ENCODE measurements at places on chromosomes 13 and 19.
A peak's percentile ranks its signal among the peaks of the same experiment; 100 is the strongest.

- no peak for DNase-seq
These were observed 451.0 kb upstream of the SLC10A2 start for GRCh38 chr13:103517066-103517767.

- DNase-seq, result no peak
These were observed 3.7 kb upstream of the MKNK2 start for GRCh38 chr19:2054763-2055162.

DNA sequence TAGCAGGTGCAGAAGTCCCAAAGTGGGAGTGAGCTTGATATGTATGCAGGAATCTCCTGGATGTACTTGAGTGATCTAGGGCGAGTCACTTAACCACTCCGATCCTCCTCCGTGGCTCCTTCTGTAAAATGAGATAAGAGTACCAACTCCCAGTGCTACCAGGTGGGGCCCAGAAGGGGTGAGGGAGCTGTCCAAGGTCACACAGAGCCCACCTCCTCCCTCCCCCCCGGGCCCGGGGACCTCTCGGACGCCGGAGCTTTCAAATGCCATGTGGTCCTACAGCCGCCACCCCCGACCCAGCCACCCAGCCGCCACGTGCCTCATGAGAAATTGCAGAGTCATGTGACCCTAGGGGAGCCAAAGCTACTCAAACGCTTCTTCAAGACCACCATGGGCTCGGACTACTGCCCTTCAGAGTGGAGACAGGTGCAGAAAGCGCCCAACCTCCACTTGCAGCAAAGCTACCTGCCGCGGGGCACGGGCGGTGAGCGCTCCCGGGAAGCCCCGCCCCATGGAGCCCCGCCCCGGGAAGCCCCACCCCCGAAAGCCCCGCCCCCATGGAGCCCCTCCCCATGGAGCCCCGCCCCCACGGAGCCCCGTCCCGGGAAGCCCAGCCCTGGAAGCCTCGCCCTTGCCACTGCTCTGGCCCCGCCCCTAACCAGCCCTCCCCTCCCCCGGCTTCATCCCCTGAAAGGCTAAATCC is 10.1 kb upstream of the ZNF358 start:
- no peak for DNase-seq

DNA sequence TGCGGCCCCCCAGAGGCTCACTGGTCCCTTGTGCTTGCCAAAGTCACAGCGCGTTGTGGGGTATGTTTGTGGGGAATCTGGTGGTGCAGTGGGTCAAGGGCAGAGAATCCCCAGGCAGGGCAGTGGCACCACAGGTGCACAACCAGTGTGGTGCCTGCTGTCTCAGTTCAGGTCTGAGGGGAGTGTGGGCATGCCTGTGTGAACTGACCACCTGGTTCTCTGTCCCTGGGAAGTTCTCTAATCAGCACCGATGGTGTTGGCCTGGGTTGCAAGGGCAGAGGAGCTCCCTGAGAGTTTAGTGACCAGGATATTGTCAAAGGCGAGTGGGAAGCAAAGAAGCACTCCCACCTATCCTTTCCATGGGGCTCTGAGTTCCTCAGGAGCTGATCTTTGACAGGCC is 37.7 kb downstream of the ACSBG2 start:
- DNase-seq, result no peak

GRCh38 chr13:87123987-87124784 is 547.0 kb upstream of the SLITRK5 start:
- DNase-seq, result no peak

- DNase-seq, result peak; percentile 53
These were observed 8.7 kb upstream of the ATP12A start for GRCh38 chr13:24671386-24672113.

- DNase-seq, result no peak
These were observed 5.9 kb downstream of the SLITRK5 start for GRCh38 chr13:87677043-87677495.

GRCh38 chr19:47253467-47253881 is 2.9 kb upstream of the CCDC9 start:
- no peak for DNase-seq

- no peak for DNase-seq
These were observed 61.4 kb downstream of the NALCN start for GRCh38 chr13:101354895-101355294.

GRCh38 chr19:36110487-36111199 is at the start of gene OVOL3:
Gene OVOL3 (plus strand): TSS chr19:36111143. CDS start chr19:36111203, 60 bp downstream.
- no peak for DNase-seq

DNA sequence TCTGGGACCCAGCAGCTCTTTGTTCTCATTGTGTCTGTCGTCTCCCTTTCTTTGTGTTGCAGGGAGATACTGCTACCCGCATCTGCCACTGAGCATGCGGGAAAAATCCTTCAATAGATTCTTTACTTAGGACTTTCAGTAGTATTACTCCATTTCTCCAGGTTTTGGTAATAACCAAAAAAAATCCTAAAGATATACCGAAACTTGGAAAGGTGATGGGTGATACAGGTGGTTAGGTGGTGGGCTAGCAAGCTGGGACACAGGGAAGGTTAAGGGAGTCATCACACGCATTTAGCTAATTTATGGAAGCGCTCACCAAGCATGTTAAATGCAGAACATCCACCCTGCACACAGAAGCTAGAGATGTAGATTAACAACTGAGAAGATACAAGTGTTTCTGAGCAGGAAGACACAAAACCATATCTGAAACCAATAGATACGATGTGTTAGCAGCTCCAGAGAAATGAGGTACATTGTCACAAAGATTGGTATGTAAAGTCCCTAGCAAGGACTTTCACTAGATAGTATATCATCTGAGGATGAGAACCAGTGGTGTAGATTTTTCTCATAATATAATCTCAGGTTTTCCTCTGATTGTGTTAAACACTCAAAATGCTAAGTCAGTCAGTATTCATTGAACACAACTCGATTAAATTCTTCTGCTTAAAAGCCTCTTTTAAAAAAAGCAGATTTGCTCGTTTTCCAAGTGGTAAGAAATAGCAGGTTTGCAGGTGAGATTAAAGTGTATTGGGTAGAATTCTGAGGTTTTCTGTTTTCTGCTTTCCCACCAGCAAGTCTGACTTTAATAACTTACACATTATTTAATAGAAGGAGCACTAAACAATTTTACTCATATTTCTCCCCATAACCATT is 1.2 kb upstream of the SLAIN1 start:
- DNase-seq, result no peak

DNA sequence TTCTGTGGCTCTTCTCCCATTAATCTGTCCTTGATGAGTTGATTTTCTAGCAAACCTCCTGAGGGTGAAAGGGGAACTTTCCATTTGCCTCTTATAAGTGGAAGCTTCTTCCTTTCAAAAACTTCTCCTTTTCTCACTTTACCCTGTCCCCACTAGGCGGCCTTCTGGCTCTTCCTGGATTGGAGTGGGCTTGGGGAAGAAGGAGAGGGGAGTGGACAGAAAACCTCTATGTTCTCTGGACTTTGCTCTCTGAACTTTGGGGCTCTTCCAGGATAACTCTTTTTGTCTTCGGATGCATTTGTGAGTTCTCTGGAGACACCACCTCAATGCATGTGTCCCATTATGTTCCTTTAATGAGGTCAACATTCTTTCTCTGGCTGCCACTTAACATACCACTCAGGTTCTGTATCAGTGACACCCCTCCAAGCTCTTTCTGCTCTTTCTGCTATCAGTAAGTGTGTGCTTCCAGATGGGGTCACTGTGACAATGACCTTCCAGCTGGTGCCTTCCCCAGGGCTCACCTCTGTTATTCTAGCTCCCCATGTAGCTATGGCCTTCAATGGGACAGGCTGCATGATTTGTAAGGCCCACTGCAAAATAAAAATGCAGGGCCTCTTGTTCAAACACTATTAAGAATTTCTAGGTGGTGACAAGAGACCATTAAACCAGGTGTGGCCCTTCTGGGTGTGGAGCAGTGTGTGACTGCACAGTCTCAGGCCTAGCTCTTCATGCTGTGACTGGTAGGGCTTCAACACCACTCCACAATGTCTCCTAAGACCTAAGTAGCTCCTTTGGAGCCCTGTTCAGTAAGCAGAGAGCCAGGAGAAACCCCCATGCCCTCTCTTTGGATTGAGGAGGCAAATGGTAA is 389.2 kb downstream of the EFNB2 start:
- no peak for DNase-seq

DNA sequence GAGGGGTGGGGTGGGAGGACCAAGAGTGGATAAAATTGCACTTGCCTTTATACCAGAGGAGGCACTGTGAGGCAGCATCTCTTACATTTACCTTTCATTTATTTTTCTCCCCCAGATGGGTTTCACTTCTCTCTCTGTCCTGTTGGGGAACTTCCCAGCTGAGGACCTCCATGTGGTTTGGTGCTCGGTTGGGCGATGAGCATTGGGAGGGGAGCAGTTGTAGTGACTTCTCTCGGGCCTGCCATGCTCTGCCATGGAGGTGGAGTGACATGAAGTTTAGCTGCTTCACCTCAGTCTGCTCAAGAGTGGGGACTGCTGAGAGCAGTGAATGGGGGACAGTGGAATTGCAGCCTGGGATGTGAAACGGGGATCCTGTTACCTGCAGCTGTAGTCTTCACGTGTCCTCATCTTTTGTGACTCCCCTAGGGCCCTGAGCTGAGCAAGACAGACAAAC is 23.1 kb upstream of the CXCL17 start:
- no peak for DNase-seq

DNA sequence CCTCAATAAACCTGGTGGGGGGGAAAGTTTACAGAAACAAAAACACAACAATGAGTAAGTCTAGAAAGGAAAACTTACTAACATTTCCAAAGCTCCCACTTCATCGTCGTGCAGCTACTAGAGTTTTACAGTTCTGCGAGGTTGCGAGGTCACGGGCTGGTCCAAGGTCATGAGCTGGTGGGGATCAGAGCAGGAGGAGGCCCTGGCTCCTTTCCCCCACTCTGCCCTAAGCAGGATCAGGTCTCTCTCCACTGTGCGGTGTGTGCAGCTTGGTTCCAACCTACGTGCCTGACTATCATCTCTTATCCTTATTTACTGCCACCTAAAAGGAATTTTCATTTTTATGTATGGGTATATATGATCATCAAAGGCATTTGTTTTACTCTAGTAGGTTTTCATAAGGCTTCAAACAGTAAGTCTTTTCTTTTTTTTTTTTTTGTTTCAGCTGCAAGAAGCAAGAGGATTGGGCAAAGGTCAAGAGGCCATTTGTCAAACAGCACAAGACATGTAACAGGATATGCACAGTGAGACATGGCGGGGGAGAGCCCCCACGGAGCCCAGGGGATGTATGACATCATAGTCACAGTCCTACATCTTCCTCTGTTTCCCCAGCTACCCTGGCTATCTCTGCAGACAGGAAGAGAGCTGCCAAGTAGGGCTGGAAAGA is 76.6 kb upstream of the POMP start:
- DNase-seq, result no peak

GRCh38 chr19:28396287-28396831 is 816.6 kb downstream of the UQCRFS1 start:
- no peak for DNase-seq

DNA sequence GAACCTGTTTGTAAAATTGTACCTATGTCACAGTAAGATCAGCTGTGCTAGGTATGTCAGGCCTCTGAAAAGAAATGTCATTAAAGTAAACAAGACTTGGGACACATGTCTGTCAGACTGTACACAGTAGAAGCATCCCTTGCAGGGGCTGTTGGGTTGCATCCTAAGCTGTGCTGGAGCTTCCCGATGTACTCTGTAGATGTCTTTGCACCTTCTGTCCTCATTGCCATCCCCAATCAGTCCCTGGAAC is 48.7 kb upstream of the GPR183 start:
- DNase-seq, result no peak

DNA sequence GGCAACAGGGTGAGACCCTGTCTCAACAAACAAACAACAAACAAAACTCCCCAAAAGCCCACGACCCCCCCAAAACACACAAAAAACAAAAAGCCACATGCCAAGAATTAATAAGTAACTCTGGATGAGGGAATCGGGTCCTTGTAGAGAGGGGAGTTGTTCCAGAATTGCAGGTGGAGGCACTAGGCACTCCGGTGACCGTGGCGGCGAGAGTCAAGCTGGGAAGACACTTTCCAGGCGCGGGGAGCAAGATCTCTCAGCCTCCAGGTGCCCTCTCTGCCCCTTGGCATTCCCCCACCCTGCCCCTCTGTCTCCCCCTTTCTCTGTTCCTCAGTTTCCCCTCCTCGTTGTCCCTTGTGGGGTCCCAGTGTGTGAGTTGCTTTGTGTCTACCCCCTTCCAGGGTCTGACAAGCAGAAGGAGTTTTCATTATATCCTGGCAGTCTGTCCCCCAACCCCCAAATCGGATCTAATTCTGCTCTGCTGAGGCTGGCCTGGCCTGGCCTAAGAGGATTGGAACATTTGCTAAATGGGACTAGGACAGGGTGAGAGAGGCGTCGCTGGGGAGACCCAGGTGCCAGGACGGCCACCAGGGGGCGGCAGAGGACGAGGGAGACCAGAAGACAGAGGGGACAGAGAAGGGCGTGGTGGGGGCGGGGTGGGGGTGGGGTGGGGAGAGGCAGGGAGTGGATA is 8.3 kb upstream of the CRX start:
- no peak for DNase-seq

DNA sequence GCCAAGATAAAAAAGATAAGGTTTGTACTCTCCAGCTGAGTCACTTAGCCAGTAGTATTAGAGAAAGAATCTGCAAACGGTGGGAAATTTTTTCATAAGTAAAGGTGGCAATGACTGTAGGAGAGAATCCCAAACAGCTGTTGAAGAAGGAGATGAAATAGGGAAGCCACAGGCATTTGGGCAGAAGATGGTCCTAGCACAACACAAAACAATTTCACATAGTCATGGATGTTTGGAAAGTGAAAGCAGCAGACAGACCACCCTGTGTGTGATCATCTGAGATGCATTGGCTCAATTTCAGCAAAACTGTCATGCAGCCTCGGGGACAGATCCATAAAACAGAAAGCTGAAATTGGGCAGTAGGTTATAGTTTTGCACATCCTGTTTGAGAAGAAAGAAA is 2832.4 kb downstream of the PCDH9 start:
- no peak for DNase-seq

DNA sequence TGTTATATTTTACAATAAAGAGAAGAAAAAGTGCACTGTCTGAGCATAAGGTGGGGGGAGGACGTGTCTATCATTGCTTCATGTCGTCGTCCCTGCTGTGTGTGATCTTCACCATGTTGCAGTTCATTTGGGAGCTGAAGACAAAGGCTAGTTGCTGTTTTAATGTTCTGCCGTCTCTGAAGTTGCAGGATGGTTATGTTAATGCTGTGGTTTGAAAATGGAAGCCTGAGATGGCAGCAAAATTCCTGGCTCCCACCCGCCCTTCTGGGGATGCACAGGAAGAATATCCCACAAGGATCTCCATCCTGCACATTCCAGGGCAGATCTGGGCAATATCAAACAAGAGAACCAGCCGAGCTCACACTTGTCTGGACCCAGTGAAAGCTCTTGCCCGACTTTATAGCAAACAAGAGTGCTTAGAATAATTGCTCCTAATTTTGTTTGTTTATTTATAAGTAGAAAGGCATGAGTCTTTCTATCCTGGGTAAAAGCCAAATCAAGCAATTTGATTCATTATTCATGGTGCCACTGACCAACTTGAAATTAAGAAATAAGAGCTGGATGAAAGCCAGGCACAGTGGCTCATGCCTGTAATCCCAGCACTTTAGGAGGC is 110.3 kb upstream of the ABCC4 start:
- no peak for DNase-seq

- no peak for DNase-seq
These were observed 38.4 kb upstream of the TCF3 start for GRCh38 chr19:1690699-1691307.

- DNase-seq, result no peak
These were observed 33.6 kb downstream of the GJA3 start for GRCh38 chr13:20127262-20127561.
